ENCODE measurements at places on chromosomes 13 and 19.

GRCh38 chr13:34364633-34365032 lies 546.7 kb downstream of the RFC3 start:
- no peak for ATAC-seq

GRCh38 chr13:79314652-79315051 lies 91.4 kb downstream of the RBM26 start:
- no peak for ATAC-seq

GRCh38 chr19:17243830-17244617 lies 1.7 kb downstream of the NR2F6 start:
- ATAC-seq: no peak

GRCh38 chr13:110629735-110630134 lies 14.4 kb downstream of the NAXD start:
- ATAC-seq: no peak

- ATAC-seq: peak; percentile 67
Observed at GRCh38 chr13:23140492-23140891, 40.3 kb upstream of the SGCG start.

DNA sequence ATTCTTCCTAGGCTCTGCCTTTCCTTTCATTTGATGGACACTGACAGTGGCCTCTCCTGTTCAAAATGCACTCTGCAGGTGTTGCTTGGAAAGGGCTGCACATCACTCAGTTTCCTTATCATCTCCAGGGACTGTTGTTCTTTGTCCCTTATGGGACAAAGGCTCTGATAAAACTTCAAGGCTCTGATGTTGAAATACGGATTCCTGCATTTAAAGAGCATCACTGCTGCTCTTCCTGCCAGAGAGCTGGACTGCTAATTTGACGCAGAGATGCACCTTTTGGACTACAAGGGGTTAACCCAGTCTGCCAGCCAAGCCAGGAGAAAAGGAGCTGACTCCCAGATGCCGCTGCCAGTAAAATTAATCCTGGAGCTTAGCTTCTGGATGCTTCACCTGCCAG lies 952.1 kb downstream of the DIAPH3 start:
- ATAC-seq: no peak

- ATAC-seq: no peak
Observed at GRCh38 chr13:42153199-42154113, 105.0 kb downstream of the DGKH start.

DNA sequence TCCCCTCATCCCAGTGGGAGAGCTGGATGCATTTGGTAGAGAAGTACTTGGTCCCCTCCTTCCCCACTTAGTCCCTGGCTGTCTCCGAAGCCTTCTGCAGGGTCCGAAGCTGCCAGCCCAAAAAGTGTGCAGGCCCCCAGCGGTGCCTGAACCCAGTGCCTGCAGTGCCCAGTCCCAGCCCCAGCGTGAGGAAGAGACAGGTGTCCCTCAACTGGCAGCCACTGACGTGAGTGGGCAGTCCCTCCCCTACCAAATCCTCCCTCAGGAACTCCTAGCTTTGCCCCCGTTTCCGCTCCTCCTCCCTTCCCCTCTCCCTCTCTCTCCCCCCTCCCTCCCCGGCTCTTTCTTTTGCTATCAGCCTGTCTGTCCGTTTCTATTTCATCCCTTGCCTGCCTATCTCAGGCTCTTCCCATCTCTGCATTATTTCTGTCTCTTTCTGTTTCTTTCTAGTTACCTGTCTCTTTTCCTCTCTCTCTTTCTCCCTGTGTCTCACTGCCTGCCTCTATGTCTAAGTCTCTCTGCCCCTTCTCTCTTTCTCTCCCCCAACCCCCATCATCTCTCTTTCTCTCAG lies 1.8 kb upstream of the LTBP4 start:
- ATAC-seq: no peak

DNA sequence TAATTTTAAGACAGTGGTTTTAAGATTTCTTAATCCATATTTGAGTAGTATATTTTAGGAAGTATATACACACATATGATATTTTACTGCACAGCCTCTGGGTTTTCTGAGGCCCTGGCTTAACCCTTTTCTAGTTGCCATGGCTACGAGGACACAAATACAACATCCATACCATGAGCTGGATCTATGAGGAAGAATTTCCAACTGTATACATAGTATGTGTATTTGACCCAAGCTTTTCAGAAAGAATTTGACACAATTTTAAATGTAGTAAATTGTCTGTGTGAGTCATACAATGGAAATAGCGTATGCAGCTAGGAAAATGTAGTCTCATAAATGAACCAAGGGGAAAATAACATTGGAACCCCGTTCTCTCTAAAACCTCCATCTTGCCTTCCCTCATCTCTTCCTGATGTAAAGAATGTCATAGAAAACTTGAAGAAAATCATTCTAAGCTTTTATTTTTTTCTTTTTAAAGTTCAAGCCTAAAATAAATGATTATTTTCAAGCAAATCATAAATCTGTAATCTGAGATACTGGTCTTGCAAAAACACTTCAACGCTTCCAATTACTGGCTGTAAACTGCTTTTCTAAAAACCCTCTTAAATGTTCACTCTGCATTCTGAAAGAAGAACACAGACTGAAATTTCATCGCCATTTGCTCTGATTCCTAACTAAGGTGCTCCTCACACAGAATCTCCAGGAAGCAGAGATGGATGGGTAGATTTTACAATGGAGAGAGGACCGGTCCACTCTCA lies 172.4 kb downstream of the LACC1 start:
- no peak for ATAC-seq

- ATAC-seq: peak; percentile 82
Observed at GRCh38 chr19:10315335-10316214, at the start of gene FDX2. TSS of gene FDX2 (minus strand) at chr19:10316015. CDS start at chr19:10315996, 19 bp downstream.

DNA sequence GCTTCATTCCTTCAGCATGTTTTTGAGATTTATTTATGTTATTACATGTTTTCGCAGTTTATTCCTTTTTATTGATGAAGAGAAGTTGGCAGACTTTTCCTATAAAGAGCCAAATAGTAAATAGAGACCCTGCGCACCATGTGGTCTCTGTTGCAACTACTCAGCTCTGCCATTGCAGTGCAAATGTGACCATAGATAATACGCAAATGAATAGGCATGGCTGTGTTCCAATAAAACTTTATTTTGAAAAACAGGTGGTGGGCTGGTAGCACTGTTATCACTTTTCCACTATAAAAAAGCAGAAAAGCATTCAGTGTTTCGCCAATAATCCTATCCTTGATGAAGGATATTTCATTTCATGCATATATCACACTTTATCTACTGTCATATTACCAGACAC lies 95.0 kb downstream of the DNAJC3 start:
- no peak for ATAC-seq

DNA sequence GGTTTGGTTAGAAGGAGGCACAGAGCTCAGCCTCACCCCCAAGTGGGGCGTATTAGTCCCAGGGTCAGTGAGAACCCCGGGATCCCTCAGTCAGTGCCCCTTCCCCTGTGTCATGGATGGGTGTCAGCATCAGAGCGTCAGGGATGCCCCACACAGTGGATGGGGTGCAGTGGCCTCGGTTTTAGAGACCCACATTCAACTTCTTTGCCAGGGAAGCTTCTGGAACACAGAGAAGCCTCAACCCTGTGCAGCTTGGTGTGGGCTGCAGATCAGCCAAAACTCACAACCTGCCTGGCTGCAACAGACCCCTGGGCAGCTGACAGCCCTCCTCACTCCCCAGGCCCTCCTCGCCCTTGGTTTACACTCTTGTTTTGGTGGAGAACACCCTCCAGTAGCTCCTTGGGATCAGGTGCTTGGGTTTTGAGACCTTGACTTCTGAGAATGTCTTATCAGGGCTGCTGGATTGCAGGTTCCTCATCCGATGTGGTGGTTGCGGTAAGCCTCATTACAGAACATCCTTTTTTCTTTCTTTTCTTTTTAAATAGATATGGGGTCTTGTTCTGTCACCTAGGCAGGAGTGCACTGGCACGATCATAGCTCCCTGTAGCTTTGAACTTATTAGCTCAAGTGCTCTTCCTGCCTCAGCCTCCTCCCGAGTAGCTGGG lies 11.0 kb downstream of the ZNF333 start:
- no peak for ATAC-seq

GRCh38 chr19:1210227-1210538 lies 4.6 kb downstream of the STK11 start:
- no peak for ATAC-seq

- no peak for ATAC-seq
Observed at GRCh38 chr13:49258089-49258796, 10.5 kb downstream of the CDADC1 start.

GRCh38 chr19:17475541-17476115 lies 5.3 kb downstream of the SLC27A1 start:
- peak; percentile 23 for ATAC-seq

DNA sequence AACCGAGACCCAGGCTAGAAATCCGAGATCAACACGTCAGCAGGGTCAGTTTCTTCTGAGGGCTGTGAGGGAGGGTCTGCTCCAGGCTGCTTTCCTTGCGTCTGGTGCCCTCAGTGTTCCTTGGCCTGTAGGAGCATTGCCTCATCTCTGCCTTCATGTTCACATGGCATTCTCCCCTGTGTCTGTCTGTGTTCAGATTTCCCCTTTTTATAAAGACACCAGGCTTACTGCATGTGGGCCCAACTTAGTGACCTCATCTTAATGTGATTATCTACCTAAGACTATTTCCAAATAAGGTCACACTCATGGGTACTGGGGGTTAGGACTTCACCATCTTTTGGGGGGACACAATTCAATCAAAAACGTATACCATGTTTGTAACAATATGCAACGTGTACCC lies 57.2 kb upstream of the C1QTNF9 start:
- ATAC-seq: no peak

GRCh38 chr19:11921852-11922495 lies 2.9 kb upstream of the ZNF700 start:
- no peak for ATAC-seq

- no peak for ATAC-seq
Observed at GRCh38 chr13:108266321-108266990, 3.1 kb upstream of the TNFSF13B start.

- ATAC-seq: no peak
Observed at GRCh38 chr13:29845440-29846056, 4.9 kb downstream of the UBL3 start.

DNA sequence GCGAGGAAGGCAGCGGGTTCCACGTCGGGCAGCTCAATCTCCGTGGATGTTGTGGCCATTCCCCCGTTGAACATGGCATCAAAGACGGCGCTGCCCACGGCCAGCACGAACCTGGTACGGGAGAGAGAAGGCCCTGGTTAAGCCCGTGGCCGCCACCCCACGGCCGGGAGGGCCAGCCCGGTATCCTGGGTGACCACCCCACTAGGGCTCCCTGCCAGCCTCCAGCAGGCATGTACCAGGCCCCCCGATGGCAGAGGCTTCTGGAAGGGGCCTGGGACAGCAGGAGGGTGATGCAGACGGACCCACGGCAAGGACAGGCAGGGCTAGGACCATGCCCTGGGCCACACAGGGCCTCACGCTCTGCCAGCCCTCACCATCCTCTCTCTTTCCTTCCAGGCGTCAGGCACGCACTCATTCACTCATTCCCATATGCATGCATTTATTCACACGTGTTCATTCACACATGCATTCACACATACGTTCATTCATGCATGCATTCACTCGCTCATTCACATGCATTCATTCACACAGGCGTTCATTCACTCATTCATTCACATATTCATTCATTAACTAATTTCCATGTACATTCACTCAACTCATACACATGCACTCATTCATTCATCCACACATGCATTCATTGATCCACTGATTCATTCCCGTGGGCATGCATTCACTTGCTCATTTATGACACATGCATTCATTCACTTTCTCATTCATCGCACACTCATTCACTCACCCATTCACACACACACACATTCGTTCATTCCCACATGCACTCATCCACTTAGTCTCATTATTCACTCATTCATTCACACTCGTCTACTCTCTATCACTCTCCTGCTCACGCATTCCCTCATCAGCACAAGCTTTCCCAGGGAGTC lies 17.9 kb downstream of the BTBD2 start:
- ATAC-seq: no peak

DNA sequence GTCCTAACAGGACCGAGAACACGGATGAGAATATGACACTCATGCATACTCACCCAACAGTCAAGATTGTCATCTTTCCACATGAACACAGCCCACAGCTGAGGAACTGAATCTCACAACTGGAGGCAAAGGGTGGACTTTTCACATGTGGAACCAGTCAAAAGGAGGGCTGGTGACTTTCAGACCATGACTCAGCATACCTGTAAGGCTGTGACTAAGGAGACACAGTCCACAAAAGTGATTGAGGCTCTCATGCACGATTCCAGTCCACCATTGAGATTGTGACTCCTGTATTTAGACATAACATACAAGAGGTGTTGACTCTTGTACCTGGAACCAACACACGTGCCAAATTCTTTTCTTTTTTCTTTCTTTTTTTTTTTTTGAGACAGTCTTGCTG lies 40.0 kb downstream of the ZNF729 start:
- no peak for ATAC-seq

DNA sequence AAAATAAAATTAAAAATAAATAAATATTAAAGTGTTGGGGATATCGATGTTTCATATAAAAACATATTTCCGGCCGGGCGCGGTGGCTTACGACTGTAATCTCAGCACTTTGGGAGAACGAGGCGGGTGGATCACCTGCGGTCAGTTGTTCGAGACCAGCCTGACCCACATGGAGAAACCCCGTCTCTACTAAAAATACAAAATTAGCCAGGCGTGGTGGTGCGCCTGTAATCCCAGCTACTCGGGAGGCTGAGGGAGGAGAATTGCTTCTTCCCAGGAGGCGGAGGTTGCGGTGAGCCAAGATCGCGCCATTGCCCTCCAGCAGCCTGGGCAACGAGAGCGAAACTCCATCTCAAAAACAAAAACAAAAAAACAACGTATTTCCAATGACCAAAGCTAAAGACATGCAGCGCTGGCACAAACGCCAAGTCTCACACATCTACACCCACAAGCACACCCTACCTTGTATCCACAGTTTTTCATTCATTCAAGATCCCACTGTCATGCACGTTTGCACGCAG lies 907 bp downstream of the ZNF569 start:
- no peak for ATAC-seq

- no peak for ATAC-seq
Observed at GRCh38 chr13:51999510-51999911, 11.7 kb downstream of the ATP7B start.

DNA sequence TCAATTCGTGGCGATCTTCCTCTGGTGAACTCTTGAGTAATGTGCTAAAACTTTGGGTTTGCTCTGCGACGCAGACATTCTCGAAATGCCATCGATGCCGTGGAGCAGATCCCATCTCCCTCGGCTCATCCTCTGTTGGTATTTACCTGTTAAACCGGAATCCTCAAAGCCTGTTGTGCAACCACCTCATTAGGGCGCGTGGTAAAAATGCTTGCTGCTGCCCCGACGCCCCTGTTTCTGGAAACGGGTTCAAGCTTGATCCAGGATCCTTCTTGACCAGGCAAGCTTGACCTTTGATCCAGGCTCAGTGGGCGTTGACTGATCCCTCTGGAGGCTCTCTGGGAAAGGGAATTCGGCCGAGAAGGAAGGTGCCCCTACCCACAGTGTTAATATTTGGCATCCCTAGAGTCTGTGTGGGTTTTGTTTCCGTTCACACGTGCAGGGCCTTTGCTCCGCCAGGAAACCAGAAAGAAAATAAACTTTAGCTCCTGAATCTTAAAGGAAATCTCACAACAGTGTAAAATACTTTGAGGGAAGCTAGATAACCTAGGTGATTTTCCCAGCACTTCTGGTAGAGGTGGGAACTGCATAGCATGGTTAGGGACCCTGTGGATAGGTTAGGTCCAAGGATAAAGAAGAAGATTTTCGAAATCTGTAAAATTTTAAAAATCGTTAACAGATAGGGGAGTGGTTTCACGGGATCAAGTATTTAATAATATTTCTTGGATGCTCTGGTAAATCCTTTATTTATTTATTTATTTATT lies 1.1 kb downstream of the LSM14A start:
- ATAC-seq: peak; percentile 53
